ENCODE measurements at places on chromosomes 16 and 17.

DNA sequence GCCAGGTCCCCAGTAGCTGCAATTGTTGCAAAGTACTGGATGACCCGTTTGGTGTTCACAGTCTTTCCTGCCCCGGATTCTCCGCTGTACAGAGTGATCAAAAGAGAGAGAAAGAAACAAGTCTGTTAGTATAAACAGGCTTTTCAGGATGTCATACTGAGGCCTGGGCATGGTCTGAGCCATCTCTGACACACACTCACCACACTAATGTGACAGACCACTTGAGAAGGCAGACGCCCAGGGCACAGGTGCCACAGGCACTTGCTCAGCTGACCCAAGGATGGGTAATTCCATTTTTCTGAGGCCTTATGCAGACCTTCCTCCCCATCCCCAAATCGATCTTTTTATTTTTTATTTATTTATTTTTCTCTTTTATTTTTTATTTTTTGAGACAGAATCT lies 7.5 kb downstream of the MYH3 start:
- no peak for DNase-seq

- DNase-seq, result no peak
Observed at GRCh38 chr17:80817861-80818260, 173.8 kb upstream of the CHMP6 start.

DNA sequence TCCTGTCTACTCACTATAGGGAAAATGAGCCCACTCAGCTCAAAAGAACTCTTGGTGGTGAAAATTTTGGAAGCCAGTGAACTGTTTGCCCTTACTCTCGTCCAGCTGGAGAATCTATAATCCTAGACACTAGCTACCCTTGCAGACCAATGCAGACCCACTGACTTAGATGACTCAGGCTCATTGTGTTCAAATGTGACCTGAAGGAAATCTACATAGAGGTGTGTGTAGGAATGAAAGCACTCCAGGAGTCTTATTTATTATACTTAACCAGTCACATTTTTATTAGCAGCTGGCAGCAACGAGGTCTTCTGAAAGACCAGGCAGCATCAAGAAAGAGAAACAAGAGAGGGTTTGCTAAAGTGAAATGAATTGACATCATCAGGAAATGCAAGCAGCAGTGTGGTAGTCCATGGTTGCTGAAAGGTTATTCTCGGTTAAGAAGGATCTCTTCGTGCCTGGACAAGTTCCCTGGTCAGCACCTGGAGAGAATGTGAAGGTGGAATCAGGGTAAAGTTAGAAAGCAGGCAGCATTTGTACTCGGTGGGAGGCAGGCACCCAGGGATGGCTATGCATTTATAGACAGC lies 1.4 kb downstream of the KRTAP29-1 start:
- DNase-seq, result no peak

GRCh38 chr17:7108981-7109380 lies 5.6 kb downstream of the ASGR2 start:
- DNase-seq, result no peak

- no peak for DNase-seq
Observed at GRCh38 chr17:14157822-14158221, 78.8 kb downstream of the CDRT15 start.

GRCh38 chr16:51114382-51114781 lies 36.7 kb downstream of the SALL1 start:
- DNase-seq, result no peak

GRCh38 chr17:4622375-4622774 lies 19.1 kb downstream of the ALOX15 start:
- DNase-seq, result no peak

Measured in iPS DF 19.7 (cell line).